ENCODE measurements at places on chromosomes 3 and 15.

DNA sequence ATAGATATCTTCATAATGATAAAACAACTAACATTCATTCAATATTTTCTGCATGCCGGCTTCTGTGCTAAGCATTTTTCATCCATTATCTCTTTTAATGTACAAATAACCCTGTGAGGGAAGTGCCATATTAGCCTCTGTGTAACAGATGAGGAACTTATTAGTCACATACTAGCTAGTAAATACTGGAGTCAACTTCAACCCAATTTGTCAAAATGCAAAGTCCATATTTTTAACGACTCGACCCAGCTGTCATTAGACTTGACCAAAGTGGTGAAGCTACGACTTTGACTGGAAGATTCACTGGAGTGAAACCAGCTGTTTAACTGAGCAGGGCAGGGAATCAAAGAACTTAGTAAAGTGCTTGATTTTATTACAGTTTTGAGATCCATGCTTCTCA lies 41.6 kb downstream of the PARP15 start:
- DNase-seq = no peak

DNA sequence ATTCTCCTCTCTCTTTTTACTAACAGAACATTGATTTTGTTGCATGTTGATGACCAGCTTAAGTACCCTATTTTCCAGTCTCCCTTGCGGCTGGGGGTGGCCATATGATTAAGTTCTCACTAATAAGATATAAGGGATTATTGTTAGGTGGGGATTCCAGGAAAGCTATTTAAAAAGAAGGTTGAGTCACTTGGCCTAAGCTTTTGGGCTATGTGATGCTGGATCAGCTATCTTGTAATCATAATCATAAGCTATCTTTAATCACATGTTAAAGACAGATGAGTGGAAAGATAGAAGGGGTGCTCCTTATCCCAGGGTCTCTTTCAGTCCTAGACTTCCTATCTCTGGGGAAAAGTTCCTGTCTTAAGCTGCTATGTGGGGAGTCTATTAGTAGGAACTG lies 59.9 kb downstream of the CGNL1 start:
- DNase-seq = no peak

DNA sequence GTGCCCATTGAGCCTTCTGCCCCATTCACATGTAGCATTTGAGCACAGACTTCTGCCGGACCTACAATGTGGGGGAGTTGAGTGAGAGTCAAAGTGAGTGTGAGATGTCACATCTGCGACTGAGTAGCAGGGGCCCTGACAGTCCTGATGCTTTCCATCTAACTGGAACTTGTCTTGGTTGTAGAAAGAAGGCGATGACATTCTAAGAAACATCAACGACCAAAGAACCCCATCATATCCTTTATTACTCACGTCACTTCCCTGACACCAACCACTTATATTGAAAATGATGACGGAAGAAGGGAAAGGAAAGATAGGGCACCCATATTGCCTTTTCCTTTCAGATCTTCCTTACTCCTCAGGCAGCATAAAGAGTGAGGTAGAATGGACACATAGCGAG lies 30.5 kb downstream of the SMAD3 start:
- DNase-seq = no peak

DNA sequence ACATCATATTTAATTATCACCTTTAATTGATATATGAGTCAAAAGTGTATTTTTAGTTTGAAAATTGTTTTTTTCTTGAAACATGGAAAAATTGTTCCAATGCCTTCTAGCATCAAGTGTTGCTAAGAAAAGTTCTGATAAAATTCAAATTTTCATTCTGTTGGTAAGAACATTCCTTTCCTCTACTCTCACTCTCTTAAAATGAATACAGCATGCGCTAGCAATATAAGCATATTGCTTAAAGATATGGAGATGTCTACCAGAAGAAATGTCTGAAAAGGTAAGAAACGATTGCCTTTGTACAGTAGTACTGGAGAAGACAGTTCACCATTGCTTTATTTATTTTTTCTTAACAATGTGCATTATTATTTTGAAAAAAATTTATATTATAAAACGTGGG lies 17.6 kb upstream of the ZBTB38 start:
- no peak for DNase-seq

DNA sequence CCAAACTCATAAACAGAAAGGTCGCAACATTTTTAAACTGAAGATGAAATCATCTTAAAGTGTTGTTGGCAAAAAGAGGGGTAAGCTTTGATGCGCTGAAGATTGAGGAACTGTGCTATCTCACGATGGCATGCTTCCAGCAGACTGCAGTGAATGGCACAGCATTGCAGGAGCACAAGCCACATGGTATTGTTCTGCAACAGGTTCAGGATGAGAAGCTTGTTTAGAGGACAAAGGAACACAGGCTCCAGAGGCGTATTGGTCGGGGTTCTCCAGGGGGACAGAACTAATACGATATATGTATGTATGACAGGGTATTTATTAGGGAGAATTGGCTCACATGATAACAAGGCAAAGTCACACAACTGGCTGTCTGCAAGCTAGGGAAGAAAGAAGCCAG lies 13.8 kb upstream of the PLD1 start:
- no peak for DNase-seq

DNA sequence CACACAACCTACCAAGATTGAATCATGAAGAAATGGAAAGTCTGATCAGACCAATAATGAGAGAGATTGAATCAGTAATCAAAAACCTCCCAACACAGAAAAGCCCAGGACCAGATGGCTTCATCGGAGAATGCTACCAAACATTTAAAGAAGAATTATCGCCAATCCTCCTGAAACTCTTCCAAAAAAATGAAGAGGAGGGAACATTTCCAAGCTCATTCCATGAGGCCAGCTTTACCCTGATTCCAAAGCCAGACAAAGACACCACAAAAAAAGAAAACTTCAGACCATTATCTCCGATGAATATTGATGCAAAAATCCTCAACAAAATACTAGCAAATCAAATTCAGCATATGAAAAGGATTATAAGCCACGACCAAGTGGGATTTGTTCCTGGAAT lies 94.1 kb downstream of the SENP2 start:
- no peak for DNase-seq

DNA sequence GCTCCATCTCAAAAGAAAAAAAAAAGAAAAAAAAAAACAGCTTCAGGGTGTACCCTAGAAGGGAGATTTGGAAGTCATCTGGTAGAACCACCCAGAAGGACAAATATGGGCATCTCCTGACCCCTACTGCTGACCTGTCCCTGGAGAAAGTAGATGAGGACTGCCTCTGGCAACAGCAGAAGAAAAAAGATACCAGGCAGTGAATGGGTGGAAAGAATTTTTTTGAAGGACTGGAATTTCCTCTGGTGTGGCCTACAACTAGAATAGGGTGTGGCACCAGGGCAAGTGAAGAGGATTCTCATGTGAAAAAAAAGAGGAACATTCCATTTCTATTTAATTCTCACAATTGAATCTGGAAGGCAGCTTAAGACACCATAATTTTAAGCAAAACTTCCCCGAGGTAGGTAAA lies 3.1 kb downstream of the ANXA2 start:
- DNase-seq = no peak

- no peak for DNase-seq
Measured at GRCh38 chr3:49878686-49879085, 9.0 kb upstream of the CAMKV start.

DNA sequence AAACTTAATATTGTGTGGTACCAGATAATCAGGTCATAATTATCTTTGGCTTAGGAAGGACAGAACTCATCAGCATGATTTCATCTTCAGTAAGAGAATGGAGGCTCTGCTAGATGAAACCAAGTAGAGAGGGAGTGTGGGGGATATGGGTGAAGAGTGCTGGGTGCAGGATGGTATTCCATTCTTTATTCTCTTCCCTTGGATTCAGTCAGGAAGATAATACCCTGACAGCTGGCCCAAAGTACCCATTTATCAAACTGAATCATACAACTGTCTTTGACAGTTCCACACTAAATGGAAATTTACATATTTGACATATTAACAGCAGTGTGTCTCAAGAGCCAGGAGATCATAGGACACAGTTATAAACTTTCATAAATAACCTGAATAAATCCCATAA lies 44.7 kb downstream of the GOLIM4 start:
- DNase-seq = no peak

GRCh38 chr15:99656205-99656604 lies 77.0 kb downstream of the LYSMD4 start:
- no peak for DNase-seq

DNA sequence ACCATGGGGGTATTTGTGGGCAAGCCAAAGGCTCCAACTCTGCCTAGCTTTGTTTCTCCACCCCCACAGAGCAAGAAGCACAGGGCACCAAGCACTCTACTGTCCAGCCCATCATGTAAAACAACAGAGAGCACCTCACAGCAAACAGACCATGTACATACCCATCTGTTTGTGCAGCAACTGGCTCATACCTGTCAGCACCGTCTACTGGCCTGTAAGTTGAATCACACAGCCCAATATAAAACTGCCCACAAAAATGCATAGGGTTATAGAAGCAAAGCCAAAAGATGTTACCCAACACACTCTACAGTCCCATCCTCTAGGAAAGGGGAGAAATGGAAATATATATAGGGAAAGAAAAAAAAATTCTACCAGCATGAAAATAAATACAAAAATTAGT lies 139.7 kb upstream of the CPNE4 start:
- no peak for DNase-seq

GRCh38 chr15:67670647-67671305 lies 128.3 kb downstream of the MAP2K5 start:
- DNase-seq = no peak

GRCh38 chr3:43043793-43044192 lies 62.1 kb downstream of the POMGNT2 start:
- no peak for DNase-seq

DNA sequence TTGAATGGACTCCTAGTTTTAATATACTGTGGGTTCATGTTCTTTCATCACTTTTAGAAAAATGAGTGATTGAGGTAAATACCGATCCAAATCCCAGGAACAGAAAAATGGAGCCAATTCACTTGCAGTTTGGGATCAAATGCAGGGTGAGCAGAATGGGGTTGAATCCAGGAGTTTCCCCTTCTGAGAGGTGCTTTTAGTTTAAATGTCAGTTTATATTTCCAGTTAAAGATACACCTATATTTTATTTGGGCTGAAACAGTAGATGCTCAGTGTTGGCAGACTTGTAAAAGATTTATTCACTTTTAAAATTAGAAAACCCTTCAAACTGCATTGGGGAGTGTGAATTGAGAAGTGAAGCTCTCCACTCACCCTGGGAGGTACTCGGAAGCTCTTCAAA lies 2.6 kb downstream of the TRIM71 start:
- no peak for DNase-seq

DNA sequence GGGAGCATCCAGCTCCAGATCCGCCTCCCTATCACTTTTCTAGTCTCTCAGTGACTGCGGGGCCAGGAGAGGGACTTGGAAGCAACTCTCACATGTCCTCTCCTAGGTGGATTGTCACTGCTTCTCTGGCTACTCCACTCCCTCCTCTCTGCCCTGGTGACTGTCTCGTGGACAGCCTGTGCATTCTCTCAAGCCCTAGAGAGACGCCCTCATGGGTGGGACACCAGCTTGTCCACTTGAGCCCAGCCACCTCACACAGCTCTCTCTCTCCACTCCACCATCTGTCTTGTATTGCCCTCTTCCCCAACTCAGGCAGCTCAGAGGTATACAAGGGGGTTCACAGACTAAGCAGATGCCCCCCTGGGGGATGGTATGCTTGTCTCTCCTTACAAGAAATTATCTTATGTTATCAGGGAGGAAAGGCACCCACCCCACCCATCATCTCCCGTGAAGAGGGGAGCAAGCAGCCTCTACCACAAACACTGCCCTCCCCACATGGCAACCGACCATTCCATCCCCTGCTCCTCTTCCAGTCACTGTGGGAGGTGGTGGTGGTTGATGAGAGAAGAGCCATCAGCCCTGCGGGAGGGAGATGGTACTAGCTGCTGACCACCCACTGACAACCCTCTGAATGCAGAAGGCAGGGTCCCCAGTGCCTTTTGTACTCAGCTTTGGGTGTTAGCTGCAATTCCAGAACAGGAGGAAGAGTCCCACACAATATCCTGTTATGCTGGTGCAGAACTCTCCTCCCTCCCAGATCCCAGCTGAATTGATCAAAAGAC lies 15.5 kb upstream of the LOXL1 start:
- DNase-seq = no peak

DNA sequence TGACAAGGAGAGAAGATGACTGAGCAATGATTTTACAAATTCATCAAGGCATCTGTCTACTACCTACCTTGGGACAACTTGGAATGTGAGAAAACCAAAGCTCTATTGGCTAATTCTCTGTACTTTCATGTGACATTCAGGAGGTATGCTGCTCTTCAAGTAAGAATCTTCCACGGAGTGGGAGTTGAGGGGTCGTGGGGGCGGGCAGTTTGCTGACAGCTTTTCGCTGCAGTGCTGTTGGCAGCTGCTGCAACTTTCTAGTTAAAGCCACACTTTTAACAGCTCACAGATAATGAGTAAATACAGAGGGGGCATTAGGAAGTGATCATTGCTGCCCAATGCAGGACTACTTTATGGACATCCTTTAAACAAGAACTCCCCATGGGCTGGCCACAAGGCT lies 22.3 kb downstream of the CLDN1 start:
- no peak for DNase-seq

GRCh38 chr3:47065681-47066080 lies 86.2 kb downstream of the NBEAL2 start:
- DNase-seq = no peak

DNA sequence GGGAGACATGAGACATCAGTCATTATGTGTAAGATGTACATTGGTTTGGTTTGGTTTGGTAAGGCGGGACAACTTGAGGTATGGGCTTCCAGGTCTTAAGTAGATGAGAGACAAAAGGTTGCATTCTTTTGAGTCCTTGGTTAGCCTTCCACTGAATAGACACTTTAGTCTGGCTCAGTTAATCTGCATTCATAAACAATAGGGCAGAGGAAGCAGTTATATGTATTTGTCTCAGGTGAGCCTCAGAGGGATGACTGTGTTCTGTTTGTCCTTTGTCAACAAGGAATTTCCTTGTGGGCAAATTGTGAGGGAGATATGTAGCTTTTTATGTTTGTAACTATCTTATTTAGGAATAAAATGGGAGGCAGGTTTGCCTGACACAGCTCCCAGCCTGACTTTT lies 50.4 kb downstream of the TCF12 start:
- DNase-seq = no peak

DNA sequence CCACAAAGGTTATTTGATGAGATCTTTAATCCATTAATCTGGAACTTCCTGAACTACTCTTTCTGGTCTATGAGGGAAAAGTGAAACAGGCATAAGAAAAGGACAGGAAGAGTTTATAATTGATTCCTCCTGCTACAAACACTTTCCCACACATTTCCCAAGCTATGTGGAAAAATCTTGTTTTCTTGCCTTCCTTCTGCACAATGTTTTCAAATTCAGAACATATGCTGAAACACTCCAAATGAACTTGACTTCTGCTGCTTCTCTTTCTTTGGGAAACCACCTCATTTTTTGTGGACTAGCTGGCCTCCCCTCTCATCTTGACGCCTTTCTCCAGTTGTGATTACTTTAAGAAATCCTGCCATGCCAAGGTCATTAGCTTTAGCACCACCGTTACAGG lies 100.7 kb upstream of the PTPRG start:
- DNase-seq = no peak

- no peak for DNase-seq
Measured at GRCh38 chr15:77010857-77011256, 15.9 kb downstream of the PSTPIP1 start.
